ENCODE measurements at places on chromosomes 4 and X.
A peak's percentile ranks its signal among the peaks of the same experiment; 100 is the strongest.

DNA sequence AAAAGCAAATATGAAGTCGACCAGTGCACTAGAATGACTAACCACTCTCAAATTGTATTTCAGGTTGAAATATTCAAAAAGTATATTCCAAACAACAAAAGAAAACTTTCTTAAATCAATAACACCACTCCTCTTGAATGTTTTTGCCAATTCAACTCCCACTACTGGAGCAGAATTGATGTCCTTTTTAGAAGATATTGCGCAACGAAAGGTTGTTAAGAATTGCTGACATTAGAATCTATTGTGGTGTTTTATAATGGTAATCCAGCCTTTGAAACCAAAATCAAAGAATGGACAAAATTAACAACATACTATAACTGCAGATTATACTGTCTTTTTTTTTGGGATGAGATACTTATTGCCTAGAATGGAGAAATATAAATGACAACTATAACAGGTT is 331.3 kb downstream of the GRXCR1 start:
- no peak for DNase-seq

DNA sequence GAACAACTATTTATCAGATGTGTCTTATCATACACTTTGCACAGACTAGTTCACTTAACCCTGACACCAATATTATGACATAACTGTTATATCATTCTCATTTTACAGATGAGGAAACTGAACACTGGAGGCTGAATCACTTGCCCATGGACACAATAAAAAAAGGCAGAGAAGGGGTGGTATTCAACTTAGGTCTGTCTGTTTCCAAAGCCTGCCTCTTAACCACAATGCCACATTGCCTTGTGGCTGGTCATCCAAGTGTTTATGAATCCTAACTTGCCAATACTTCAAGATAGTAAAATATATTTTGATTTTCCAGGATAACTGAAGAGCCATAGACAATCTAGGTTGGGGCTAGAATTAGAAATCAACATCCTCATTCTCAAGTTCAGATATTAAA is 327.8 kb downstream of the NR3C2 start:
- DNase-seq, result no peak

DNA sequence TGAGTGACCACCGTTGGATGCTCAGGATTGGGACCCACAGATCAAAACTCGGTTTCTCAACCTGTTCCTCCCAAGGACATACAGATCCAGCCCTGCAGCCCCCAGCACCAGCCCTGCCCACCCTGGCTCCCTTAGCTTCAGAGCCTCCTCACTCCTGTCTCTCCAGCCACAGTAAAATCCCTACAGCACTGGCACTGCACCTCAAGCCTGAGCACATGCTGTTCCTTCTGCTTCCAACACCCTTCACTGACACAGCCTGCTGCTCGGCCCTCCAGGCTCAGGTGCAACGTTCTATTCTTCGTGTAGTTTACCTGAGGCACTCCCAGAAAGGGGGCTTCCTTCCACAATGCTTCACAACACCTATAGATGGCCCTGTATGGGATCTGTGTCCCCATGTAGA is 163.6 kb downstream of the EVC2 start:
- DNase-seq, result no peak

DNA sequence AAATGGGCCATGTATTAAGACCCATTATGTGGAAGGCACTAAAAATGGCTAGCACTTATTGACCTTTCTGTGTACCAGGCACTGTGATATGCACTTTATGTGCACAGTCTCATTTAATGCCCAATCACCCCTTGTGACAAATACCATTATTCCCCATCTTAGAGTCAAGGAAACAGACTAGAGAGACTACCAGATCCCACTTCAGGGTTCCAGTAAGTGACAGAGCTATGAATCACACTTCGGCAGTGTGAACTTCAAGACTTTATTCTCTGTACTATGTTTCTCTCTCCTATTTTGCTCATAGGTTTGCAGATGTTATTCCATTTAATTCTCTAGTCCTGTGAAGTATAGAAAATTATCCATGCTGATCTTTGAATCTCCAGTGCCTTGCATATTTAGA is 107.0 kb downstream of the NFKB1 start:
- no peak for DNase-seq

DNA sequence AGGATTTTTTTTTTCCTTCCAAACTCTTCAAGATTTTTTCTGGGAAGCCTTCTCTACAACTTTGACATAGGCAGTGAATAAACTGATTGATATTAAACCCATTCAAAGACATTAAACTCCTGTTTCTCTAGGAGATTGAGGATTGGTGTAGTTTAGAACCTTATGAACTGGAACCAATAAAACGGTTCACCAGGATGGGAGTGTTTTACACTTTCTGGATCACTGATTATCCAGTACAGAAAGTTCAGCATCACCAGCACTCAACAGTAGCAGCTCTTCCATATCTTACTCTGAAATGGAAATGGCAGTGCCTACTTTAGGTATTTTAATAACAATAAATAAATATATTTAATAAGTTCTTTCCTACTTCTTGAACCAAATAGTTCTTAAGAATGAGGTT is 76.7 kb downstream of the BMPR1B start:
- no peak for DNase-seq

DNA sequence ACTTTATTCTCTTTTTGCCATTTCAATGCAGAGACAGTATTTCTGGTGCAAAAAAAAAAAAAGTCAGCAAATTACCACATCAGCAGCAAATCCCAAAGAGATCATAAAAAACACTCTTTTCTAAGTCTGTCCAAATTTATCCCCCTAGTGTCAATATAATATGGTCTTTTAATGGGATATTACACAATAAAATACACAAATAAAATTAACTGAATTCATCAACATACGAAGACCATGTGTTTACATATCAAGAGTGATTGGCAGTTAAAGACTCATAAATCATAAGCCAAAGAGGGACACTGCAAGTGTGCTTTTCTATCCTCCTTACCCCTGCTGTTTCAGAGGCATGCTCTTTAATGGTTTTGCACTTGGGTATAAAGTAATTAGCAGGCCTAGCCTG is 340.2 kb upstream of the DKK2 start:
- DNase-seq, result no peak

- no peak for DNase-seq
Measured at GRCh38 chr4:183624548-183624947, 34.4 kb downstream of the RWDD4 start.

- DNase-seq, result no peak
Measured at GRCh38 chr4:14428125-14428524, 574.2 kb upstream of the CPEB2 start.

GRCh38 chr4:25098964-25099891 is 61.0 kb downstream of the SEPSECS start:
- no peak for DNase-seq

DNA sequence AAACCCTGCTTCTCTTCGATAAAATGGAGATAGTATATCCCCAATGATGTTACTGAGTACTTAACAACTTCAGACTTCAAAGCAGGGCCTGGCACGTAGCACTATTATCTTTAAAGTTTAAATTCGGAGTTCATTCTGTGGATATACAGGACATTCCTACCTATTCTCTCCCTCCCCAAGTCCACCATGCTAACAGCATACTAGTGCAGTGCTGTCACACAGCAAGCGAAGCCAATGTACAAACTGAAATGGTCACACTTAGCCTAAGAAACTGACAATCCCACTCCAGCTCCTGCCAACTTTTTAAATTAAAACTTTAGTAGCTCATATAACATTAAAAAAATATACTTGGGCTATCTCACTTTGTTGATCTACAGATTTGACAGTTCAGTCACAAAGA is 1.2 kb upstream of the DNAJB14 start:
- DNase-seq, result no peak

DNA sequence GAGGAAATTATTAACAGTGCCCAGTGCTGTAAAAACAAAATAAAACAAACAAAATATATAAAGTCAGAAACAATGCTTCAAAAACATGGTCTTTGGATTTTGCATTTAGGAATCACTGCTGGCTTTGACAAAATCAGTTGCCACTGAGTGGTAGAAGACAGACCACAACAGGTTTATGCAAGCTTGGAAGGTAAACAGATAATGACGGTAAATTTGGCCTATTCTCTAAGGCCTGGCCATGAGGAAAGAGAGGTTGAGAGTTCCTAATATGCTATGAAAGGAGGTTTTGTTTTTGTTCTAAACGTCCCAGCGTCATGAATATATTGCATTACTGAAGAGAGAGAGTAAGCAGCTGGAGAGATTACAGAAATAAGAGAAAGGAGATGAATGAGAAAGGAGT is 629.4 kb downstream of the STPG2 start:
- DNase-seq, result no peak

- DNase-seq, result no peak
Measured at GRCh38 chrX:119688911-119689321, 4.1 kb downstream of the SEPTIN6 start.

DNA sequence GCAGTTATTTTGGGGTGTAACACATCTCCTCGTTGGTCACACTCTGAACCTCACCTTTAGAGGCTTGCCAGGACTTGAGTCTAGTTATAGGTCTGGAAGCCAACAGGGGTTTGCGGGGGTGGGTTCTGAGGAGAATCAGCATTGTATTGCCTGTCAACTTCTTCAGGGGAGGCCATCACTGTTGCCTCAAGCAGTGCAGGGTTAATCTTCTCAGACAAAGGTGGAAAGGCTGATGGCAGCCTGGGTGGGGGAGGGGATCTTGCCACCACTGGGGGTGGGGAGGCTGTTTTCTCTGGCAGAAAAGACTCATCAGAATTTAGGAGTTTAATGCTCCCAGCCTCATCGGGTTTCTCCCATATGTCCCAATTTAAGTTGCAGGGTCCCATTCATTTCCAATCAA is 387.8 kb downstream of the PRR32 start:
- DNase-seq, result no peak

GRCh38 chrX:109270580-109271484 is 211.1 kb downstream of the GUCY2F start:
- DNase-seq, result peak; percentile 29
